CD4-positive, alpha-beta T cell treated with Interleukin-4 for 4 hours (primary cell): ENCODE measurements at places on chromosomes 11 and 22.

DNA sequence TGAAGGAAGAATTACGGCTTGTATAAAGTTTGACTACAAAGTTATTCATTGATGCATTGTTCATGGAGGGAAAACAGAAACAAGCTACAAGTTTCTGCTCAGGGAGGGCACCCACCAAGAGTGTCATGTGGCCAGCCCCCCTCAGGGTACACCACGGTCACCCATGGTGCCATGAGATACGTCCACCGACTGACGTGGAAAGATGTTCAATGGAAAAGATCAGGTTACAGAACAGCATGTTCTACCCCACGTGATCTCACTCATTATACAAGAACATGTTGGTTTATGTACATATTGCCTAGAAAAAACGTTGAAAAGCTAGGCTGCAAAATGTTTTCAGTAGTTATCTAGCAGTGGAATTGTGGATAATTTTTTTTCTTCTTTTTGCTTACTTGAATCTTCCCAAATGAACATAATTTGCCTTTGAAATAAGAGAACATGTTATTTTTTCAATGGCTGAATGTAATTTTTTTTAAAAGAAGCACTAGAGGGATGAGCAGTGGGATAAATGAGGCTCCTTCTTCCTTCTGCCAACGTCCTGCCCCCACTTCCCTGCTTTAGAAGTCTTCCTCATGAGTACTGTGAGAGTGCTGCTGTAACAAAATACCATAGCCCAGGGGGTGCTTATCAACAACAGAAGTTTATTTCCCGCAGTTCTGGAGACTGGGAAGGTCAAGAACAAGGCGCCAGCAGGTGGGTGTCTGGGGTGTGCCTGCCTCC, 22.5 kb downstream of the RCN1 start:
- no peak for DNase-seq

GRCh38 chr22:39115570-39115969, 18.5 kb downstream of the APOBEC3H start:
- DNase-seq = no peak

- no peak for DNase-seq
Measured at GRCh38 chr11:109668973-109669634, 247.1 kb downstream of the C11orf87 start.

DNA sequence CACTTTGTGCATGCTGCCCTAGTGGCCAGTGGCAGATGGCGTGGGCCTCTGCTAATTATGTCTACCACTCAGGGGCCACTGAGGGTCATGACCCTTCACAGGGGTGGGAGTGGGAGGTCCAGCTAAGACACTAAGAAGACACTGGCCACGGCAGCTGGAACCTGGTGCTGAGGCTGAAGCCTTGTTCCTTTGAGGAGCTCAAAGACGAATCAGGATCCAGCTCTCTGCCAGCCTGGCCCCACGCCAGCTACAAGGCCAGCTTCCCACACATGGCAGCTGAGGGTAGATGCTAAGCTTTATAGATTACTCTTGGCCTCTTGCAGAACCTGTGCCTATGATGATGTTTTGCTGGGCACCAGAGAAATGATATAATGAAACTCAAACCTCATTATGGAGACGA, 226.3 kb downstream of the DSCAML1 start:
- DNase-seq = no peak

DNA sequence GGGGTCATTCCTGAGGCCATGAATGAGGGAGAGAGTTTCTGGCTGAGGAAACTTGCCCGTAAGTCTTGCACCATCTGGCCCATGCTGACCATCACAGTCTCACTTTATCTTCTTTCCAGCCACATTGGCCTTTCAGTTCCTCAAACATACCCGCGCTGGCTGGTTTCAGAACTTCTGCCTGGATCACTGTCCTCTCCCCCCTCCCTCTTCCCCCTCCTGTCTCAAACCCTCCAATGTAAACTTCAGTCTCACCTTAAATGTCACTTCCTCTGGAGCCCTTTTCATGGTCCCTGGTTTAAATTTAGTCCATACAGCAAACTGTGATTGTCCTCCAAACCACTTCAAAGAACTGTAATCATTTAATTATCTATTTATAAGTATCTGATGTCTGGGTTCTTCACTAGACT, 3.7 kb upstream of the TMEM109 start:
- DNase-seq = no peak

GRCh38 chr11:45208135-45208534, 61.7 kb downstream of the PRDM11 start:
- DNase-seq = no peak

DNA sequence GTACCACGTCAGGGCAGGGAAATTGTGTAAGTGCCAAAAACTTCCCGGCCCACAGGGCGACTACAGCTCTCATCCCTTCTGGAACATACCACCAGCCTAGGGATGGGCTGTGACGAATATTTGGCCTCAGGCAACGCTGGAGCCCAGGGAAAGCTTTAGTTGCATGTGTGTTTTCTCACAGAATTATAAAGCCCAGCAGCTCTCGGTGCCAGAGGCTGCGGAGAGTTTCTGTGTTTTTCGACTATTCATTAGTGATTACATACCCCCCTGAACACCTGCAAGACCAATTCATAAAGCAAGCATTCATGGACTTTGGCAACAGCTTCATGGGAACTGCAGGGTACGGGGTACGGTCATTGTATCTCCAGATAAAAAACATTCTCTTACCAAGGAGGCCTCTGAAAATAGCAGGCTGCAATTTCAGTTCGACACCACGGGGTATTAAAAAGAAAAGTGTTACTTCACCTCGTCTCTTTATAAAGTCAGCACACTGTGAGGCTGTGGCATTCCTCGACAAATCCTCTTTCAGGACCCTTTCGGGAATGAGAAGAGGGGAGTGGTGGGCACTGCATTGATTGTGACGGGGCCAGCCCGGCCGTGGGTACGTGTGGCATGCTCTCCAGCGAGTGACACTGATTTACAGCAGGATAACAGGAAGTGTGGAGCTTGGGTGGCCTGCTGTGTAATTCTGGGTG, 243.6 kb upstream of the SORL1-AS1 start:
- DNase-seq = no peak

DNA sequence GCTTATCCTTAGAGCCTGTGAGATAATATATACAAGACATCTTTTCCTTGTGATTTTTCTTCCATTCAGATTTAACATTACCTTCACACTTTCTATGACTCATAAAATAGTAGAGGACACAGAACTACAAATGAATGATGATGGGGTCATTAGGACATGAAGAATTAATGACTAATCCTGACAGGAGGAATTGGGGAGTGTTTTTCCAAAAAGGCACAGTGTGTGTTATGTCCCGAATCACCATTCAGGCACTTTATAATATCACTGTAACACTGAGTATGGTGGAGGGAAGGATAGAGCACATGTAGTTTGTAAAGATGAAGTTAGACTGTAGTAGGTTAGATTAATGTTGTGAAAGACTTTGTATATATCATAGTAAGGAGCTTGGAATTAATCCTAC, 391.3 kb downstream of the JRKL start:
- DNase-seq = no peak

GRCh38 chr11:64814712-64815187, 4.4 kb upstream of the MEN1 start:
- DNase-seq = no peak

GRCh38 chr11:31480930-31481329, 28.5 kb downstream of the IMMP1L start:
- DNase-seq = no peak

- DNase-seq = no peak
Measured at GRCh38 chr11:93984196-93984567, 37.0 kb upstream of the HEPHL1 start.

- DNase-seq = peak; percentile 33
Measured at GRCh38 chr11:2377511-2378443, 667 bp downstream of the CD81 start.

DNA sequence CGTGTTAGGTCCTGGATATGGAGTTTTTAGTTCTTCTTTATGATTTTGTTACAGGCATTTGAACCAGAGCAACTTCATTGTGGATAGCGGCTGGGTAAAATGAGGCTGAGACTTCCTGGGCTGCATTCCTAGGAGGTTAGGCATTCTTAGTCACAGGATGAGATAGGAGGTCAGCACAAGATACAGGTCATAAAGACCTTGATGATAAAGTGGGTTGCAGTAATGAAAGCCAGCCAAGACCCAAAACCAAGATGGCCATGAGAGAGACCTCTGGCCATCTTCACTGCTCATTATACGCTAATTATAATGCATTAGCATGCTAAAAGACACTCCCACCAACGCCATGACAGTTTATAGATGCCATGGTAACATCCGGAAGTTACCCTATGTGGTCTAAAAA, 23.4 kb upstream of the CLMP start:
- no peak for DNase-seq

GRCh38 chr11:128926000-128926399, 16.7 kb downstream of the TP53AIP1 start:
- DNase-seq = no peak

DNA sequence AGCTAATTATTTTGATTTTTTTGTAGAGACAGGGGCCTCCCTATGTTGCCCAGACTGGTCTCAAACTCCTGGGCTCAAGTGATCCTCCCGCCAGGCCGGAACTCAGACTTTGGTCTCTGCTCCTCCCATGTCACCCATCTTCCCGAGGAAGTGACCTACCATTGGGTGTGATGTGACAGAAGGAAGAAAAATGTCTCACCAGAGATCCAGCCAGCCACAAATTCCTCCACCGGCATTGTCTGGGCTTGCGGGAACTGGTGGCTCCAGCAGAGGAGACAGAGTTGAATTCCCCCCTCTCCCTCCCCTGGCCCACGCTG, 772 bp downstream of the SLC25A45 start:
- DNase-seq = peak; percentile 51

DNA sequence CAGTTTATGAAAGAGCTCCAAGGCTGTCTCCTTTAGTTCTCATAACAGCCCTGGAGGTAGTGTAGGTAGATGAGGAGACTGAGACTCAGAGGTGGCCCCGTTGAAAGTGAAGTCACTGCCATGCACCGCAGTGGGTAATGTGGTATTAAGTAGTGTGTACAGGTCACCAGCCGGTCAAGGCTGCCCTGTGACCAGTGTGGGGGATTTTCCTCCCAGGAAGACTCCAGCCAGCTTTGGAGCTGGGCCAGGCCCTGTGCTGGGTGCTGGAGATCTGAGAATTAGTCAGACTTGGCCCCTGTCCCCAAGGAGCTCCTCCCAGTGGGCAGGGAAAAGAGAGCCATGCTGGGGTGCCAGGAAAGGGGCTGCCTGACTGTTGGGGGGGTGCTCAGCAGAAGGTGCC, 5.3 kb downstream of the OMP start:
- no peak for DNase-seq

DNA sequence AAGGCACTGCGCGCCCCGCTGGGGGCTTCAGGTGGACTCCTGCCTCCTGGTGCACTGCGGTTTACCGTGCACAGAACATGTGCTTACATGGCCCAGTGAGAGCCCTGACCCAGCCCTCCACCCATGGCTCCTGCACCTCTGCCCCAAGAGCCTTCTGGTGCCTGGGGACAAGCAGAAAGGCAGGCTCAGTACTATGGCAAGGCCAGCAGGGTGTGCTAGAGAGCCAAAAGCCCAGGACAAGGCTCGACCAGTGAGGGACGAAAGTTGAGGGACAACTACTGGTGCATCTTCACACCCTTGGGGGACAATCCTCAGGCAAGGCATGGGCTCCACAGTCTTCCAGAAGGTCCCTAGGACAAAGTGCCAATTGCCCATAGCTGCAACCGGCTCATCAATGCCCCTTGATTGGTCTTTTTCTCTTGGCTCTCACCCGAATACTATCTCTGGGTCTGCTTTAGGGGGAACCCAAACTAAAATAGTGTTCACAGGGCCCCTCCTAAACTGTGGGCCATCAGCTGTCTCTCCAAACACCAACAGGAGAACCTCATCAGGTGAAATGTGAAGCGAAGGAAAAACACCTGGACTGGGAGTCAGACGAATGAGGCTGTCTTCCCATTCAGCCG, 13.5 kb downstream of the PGA5 start:
- DNase-seq = peak; percentile 42

- DNase-seq = no peak
Measured at GRCh38 chr11:69076129-69076791, 27.5 kb downstream of the TPCN2 start.

- no peak for DNase-seq
Measured at GRCh38 chr11:119716582-119717498, 12.2 kb downstream of the NECTIN1 start.

DNA sequence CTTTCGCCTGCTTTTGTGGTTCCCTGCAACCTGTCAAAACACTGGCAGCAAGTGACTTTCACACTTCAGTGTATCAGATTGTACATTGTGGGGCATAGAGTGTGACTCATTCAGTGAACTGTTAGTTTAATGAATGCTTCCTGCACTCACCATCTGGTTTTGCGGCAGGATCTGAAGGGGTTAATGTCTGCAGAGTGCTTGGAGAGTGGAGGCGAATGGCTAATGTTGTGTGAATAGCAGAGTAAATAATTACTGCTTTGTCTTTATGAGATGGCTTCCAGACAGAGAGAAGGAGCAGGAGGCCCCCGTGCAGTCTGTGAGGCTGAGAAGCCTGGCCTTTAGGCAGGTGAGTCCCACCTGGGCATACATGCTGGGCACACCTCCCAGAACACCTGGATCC, 454.3 kb upstream of the KIRREL3 start:
- DNase-seq = no peak

DNA sequence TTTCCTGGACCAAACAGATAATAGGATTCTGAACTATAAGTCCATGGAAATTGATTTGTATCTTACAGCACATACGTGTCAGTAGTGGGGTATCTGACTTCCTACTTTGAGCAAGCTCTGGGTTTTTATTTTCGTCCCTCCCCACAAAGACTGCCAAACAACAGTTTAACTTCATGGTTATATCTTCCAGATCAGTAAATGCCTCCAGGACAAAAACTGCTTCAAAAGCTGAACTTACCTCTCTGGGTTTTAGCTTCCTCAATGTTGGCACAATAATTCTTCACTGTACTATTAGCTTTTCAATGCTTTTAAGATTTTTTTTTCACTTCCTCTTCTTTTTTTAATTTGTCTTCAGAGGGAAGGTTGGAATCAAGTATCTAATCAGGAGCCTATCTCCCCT, 4.2 kb upstream of the DPF2 start:
- DNase-seq = no peak

DNA sequence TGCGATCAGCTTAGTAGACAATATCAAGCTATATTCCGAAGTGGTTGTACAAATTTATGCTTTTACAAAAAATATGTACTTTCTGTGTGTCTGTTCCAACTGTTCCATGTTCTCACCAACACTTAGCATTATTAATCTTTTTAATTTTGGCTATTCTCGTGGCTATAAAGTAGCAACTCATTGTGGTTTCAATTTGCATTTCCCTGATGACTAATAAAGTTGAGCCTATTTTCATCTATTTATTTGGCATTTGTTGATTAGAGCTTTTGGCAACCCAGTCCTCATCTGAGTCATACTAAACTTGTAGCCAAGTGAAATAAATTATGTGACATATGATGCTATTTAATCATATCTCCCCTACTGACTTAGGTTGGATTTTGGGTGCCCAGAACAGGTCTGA, 115.9 kb downstream of the FBXO7 start:
- DNase-seq = no peak
